Lung (tissue), 17 donors: ENCODE measurements at places on chromosomes 6 and 20. TPM values are rescaled to one million over a fixed set of nuclear protein-coding genes. Genes with fewer than 3 reads are reported as not detected.

MACROD2 gene
- total RNA-seq: 21.1 TPM

DNA sequence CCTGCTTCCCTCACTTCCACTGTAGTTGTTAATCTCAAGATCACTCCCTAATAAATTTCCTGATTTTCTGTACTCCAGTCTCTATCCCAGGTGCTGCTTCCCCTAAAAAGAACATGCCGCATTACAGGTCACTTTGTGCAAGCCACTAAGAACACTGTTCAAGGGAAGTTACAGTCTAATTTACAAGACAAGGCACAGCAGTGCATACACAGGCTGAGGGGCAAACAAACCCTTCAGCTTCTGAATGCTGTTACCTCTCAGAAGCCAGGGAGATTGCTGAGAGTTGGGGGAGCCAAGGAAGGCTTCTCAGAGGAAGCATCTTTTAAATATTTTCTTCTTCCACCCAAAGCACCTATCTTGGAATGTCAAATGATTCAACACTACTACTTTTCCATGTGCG is 445.3 kb upstream of the FLRT3 start:
- DNase-seq: no peak

DNA sequence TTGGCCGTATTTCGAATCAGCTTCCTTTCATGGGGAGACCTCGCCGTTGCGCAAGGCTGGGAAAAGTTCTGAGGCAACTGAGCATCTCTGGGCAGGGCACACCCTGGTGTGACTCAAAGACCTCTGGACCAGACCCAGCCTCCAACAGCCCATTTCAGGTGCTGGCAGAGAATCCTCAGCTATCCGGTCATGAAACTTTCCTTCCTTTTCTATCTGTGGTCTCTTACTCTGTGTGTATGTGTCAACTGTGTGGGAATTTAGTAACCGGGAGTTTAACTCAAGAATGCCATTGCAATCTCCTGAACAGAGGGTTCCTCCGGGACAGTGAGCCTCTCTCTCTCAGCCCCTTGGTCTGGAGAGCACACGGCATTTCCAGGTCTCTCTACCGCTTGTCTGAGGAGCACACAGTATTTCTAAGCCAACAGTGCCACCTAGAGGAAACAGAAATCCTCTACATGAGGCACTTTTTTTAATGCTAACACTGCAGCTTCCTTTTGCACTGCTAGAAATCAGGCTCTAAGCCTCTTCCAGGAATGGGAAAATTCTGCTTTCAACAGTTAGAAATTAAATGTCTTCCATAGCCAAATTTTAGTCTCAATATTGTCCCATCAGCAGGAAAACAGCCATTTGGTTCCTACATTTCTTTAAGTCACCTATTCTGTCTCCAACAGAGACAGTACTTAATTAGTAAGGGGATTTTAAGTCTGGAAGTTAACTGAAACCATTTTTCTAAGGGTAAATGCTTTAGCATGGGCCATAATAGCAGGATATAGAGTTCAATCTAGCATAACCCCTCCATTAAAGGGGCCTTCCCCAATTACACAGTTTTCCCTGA is 32.7 kb downstream of the PLN start:
- DNase-seq: no peak

LIN28B gene
- total RNA-seq: 0.14 TPM

OR2J3 gene
- total RNA-seq: 0.06 TPM

FLOT1 gene
- total RNA-seq: 171 TPM

DNA sequence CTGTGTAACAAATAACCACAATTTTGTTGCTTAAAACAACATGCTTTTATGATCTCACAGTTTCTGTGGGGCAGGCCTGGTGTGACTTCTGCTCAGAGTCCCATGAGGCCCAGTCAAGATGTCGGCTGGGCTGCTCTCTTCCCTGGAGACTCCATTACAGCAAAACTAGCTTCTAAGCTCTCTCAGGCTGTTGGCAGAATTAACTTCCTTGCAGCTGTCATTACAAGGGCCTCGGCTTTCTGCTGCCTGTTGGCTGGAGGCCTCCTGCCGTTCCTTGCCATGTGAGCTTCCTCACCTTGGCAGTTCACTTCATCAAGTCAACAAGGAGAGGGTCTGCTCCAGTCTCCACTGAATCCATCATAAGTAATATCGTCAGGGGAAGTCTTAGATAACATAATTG is 659.2 kb downstream of the PRKN start:
- DNase-seq: no peak

GRCh38 chr6:27505209-27506027 is 32.5 kb upstream of the ZNF184 start:
- no peak for DNase-seq

GRCh38 chr6:108675226-108676200 is 114.8 kb downstream of the FOXO3 start:
- no peak for DNase-seq

DNA sequence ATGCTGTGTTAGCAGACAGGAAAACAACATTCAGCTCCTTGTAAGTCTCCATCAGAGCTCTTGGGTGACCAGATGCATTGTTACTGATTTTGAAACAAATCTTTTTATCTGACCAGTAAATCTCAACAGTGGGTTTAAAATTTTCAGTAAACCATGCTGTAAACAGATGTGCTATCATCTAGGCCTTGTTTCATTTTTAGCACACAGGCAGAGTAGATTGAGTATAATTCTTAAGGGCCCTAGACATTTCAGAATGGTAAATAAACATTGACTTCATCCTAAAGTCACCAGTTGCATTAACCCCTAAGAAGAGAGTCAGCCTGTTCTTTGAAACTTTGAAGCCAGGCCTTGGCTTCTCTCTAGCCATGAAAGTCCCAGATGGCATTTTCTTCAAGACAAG is 237.2 kb upstream of the BMP2 start:
- DNase-seq: no peak

SIRPB2 gene
- 4.7 TPM for total RNA-seq
